ENCODE measurements at places on chromosomes 13 and 19.

GRCh38 chr13:26946684-26947343 lies 186.2 kb upstream of the GPR12 start:
- peak; percentile 38 for DNase-seq

DNA sequence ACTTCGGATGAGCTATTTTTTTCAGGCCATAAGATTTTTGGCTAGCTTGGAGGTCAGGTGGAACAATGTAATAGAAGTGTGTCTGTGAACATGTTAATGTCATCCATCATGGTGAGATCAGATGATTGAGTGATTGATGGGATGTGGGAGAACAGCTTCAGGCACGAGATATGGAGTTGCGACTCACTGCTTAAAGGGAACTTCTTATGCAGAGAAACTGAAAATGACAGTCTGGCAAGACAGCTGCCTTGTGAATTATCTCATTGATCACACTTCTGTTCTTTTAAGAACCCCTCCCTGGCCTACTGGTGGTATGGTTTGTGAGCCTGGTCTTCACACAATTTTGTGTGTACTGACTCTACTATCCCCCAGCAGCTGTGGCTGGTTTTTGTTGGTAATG lies 96.0 kb downstream of the OLFM4 start:
- DNase-seq = no peak

GRCh38 chr19:5030822-5031221 lies 61.9 kb downstream of the KDM4B start:
- no peak for DNase-seq

GRCh38 chr13:98450026-98450425 lies 126.9 kb downstream of the STK24 start:
- DNase-seq = no peak

DNA sequence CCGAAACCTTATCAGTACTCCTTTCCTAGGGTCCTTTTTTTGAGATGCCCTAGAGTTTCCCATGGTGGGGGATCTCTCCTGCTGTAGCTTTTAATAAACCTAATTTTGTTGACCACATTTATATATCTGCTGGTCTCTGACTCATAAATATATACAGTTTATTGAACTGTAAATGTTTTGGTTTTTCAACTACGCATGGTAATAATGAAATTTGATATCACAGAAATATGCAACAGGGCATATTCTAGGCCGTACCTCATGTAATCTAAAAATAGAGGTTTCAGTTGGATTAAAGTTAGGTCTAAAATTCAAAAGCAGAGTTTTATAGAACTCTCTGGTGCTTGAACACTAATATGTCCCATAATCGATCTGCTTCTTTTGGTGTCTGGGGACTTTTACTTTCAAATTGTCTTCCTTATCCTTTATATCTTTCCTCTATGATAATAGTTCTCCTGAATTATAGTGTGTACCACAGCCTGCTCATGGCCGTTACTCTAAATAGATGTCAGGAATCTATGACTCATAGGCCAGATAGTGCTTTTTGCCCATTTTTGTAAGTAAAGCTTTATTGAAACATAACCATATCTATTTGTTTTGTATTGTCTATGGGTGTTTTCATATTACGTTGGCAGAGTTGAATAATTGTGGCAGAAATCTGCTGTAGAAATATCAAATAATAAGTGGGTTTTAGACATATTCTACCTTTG lies 324.8 kb upstream of the PCDH9 start:
- no peak for DNase-seq

DNA sequence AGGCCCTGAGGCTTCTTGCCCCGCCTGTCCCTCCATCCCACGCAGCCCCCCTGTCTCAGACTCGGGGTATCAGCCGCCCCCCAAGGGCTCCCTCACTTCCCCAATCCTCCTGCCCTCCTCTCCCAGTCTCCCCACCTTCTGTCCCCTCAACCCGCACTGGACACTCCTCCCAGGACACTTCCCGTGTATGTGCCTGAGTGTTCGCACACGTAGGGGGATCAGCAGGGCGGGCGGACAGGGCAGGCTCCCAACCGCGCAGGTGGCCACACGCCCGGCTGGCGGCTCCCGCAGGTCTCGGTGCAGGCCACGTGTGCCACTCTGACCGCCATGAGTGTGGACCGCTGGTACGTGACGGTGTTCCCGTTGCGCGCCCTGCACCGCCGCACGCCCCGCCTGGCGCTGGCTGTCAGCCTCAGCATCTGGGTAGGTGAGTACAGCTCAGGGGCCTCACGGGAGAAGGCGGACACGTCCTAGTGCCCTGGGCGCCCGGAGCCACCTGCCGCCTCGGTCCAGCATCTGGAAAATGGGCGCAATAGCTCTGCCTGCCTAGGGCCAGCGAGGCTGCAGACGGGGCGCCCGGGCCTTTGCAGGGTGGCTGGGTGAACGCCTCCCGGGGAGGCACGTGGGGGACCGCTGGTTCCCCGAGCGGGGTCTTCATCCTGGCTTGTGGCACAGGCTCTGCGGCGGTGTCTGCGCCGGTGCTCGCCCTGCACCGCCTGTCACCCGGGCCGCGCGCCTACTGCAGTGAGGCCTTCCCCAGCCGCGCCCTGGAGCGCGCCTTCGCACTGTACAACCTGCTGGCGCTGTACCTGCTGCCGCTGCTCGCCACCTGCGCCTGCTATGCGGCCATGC lies 2.3 kb downstream of the KISS1R start:
- DNase-seq = no peak

DNA sequence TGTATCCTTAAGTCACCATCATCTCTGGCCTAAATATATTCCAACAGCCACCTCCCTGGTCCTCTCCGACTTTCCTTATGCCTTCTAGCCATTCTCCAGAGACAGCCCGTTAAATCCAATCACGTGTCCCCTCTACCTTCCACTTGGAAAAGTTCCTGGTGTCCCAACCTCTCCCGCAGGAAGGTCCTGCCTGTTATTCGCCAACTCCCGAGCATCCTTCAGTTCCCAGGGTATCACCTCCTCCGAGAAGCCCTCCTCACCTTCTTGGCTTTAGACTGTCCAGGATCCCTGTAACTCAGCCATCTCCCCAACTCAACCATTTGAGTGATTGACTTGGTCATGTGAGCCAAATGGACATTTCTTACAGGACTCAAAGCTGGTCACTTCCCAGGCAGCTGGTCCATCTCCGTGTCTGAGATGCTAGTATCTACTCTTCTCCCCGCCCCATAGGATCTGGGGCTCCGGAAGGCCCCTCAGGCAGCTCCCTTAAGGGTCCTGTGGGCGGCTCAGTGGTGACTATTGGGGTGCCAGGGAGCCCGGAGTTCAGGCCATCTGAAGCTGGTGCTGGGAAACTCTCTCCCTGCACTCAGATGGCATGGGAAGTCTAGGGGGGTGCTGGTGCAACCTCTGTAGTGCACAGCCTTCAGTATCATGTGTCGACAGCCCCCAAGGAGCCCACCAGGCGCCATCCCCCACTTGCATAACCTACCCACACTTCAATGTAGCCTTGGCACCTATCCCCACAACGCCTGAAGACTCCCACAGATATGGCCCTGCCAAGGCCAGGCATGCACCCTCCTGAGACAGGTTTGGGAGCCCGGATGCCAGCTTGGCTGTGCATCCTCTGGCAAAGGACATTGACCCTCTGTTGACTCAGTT lies 27.9 kb upstream of the NANOS3 start:
- no peak for DNase-seq

DNA sequence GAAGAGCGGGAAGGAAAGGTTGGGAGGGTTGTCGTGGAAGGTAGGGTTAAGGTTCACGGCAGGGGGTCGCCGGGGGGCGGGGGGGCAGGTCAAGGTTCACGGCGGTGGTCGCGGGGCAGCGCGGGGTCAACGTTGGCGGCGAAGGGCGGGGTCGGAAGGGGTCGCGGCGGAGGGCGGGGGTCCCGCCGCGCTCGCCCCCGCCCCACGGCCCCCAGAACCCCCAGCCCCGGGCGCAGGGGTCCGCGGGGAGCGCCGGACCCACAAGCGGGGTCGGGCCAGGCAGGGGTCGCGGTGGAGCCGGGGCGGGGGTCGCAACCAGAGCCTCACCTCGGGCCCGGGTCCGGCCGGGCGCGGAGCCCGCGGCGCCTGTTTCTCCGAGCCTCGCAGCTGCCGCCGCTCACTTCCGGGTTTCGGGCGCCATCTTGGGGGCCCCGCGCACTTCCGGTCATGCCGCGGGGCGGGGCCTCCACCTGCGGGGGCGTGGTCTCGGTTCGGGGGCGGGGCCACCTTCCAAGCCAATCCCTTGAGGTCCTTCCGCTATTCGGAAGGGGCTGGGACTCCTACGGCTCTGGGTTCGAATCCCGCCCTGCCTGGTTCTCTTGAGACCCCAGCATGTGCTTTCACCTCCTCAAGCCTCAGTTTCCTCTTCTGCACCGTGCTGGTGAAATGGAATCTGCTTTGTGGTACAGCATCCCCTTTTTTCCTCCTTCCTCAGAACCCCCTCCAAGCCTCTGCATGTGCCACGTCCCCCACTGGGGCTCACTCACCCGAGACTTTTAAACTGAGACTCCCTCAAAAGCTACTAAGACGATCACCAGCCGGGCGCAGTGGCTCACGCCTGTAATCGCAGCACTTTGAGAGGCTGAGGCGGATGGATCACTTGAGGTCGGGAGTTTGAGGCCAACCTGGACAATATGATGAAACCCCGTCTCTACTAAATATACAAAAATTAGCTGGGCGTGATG lies at the start of gene SBNO2:
TSS of gene SBNO2 (minus strand) at position 424 of the 965 bp plus-strand sequence. CDS start 19,992 bp downstream, outside the sequence.
- peak; percentile 86 for DNase-seq
